ENCODE measurements at places on chromosomes 1 and 21.

GRCh38 chr1:101086783-101087182 is 61.2 kb upstream of the DPH5 start:
- DNase-seq: no peak

- no peak for DNase-seq
Observed at GRCh38 chr1:101238031-101238628, 1.3 kb downstream of the S1PR1 start.

DNA sequence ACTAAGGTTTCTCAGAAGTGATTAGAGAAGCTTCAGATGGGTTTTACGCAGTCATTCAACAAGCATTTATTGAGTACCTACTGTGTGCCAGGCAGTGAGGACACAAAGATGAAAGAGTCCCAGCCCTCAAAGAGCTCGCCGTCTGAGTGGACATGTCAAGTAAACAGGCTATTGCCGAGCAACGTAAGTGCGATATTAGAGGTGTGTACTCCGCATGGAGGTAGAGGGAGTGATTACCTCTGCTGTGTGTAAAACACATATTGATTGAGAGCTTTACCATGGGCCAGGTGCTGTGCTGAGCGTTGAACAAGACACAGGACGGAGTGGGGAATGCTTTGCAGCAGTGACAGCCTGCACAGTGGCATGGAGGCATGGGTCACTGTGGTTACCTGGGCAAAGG is 49.5 kb upstream of the GPR37L1 start:
- DNase-seq: no peak

GRCh38 chr1:25034736-25035522 is 104.9 kb upstream of the RUNX3 start:
- DNase-seq: no peak

- no peak for DNase-seq
Observed at GRCh38 chr1:25723250-25723880, 76.6 kb upstream of the SELENON start.

- DNase-seq: no peak
Observed at GRCh38 chr21:42655796-42656770, 2.7 kb downstream of the PDE9A start.

GRCh38 chr1:181179279-181179986 is 90.9 kb downstream of the IER5 start:
- DNase-seq: no peak

DNA sequence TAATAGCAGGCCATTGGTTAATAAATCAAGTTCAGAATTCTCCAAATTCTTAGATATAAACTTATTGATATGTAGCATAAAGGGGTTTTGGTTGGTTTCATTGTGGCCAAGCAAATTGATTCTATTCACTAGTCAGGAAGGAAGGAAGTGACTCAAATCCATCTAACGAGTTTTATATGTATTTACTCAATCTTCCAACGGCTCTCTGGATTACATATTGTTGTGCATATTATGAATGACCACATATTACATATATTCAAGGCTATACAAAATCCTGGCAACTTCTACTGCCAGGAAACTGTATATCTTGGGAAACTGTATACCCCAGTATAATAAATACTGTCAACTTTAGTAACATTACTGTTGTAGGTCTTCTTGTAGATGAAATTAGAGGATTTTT is 20.1 kb upstream of the PDE4B start:
- DNase-seq: no peak

- no peak for DNase-seq
Observed at GRCh38 chr1:217453816-217454215, 177.1 kb downstream of the GPATCH2 start.

DNA sequence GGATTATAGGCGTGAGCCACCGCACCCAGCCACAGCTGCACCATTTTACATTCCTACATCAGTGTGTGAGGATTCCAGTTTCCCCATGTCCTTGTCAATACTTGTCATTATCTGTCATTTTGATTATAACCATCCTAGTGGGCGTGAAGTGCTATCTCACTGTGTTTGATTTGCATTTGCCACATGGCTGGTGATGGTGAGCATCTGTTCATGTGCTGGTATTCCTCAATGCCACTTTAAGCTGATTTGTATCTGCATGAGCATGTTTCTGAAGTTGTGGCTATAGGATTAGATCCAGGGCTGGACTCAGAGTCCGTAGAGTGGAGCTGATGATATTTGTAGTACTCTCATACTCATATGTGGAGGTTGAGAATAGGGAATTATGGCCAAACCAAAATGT is 36.6 kb downstream of the SRRM1 start:
- DNase-seq: no peak

- DNase-seq: no peak
Observed at GRCh38 chr1:31714442-31715086, 10.7 kb upstream of the COL16A1 start.

DNA sequence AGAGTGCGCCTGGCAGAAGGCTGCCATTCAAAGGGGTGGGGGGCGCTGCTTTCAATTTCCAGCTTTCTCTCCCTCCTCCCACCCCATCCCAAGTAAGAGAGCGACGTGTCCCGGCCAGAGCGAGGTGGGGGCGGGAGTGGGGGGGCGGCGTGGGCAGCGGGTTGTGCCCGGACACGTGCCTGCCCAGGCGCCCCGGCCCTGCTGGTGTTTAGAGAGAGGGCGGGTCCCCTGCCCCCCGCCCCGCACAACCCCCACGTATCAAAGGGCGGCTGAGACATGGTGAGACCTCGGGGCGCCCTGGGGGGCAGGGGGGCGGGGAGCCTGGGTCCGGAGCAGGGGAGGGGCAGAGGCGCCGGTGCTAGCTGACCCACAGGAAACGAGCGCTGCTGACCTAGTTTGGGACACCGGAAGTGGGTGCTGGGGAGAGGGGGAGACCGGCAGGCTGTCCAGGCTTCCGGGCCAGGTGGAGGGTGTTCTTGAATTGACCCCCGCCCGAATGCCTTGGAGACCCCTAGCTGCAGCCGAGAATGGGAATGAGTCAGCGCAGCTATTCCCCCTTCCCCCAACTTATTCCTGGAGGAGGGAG is 1.3 kb downstream of the ZBTB7B start:
- DNase-seq: no peak

DNA sequence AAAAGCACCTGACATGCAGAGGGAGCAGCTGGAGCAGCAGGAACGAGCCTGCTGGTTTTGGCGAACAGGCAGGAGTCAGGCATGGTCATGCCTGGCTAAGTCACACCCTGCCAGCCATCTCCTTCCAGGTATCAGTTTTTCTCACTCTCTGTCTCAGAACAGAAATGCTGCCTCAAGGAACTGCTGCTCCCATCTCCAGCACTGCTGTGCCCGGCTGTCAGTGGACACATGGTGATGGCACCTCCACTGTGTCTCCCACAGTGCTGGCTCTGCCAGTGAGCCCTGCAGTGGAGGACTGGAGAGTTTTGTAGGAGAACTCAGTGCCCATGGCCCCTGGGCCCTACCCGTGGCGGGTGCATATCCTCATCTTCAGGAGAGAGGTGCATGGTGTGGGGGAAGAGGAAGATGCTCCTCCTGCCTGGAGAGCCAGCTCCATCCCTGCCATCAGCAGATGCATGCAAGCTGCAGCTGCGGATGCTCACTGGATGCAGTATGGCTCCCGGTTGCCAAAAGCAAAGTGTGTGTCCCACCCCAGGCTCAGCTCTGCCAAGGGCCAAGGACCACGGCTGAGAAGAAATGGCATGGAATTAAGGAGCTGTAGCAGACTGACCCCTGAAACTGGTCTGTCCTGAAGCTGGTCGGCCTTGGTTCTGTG is 114.7 kb downstream of the GRIK3 start:
- no peak for DNase-seq

DNA sequence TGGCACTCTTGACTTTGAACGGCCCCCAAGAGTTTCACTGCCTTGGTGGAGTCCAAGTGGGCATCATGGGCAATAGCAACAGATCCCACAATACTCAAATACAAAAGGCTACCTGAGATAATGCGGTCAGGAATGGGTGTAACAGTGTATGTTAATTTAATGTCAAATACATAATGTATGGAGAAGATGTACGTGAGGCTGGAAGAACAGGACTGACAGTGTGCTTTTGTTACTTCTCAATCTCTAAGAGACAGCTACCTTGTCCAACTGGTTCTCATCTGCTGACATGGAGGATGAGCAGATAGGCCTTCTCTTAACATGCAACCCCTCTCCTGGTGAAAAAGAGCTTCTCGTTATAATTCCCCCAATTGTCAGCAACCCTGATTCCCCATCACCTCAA is 167.2 kb downstream of the APP start:
- DNase-seq: no peak

DNA sequence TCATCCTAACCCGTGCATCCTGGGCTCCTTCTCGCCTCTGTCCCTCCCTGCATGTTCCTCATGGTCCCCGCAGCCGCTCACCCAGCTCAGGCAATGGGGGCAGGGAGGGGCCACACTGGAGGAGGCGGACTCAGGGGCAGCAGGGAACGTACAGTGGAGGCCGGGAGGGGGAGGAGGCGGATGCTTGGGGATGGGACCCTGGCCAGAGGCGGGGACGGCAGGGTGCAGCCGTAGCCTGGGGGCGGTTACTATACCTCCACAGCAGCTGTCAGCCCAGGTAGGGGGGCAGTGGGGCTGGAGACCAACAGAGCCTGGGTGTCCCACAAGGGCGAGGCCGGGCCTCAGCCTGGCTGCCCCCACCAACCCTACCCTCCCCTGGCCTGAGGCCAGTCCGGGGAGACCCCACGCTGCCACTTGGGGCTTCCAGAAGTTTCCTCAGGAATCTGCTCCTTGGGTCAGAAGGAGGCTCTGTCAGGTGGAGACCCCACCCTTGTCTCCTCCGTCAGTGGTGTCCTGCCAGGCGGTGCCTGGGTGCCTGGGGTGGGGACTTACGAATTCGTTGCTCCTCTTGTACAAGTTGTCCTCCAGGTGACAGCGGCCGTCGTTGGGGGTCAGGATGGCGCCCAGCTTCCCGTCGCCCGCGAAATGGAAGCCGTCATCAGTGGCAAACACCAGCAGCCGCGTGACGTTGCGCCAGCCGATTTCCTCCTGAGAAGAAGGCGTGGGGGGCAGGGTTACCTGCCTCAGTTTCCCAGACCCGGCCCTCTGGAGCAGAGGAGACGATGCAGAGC is 20.7 kb downstream of the ITGB2 start:
- DNase-seq: no peak

DNA sequence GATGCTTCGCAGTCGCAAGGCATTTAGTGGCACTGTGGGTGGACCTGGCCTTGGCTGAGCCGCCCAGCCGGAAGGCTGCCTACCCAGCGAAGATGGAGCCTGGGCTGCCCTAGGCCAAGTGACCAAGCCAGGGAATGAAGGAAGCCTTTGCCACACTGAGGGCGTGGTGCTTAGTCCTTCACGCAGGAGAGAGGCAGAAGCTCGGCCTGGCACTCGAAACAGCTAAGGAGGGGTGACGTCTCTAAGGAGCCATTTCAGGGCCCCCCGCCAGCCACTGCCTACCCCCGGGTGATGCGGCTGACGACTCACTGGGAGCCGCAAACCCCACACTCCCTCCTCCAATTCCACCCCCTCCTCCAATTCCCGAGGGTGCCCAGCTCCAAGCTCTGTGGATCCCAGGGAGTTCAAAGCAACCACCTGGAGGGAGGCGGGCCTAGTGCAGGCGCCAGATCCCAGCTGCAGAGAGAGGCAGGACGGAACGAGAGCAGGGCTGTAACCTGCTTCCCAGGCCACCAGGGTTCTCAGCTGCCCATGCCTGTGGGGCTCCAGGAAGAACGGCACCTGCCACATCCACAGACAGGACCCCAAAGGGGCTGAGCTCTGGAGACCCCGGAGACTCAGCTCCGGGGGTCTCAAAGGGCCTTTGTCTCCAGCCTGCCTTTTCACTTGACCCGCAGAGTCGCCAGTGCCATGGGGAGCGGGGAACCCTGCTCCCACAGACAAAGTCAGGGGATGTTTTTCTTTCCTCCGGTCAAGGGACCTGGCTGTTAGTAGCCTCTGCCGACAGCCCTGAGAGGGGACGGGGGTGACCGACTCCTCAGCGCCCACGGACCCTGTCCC is 75.8 kb downstream of the ARHGEF16 start:
- peak; percentile 33 for DNase-seq
